ENCODE measurements at places on chromosomes 2 and 18.
A peak's percentile ranks its signal among the peaks of the same experiment; 100 is the strongest.

DNA sequence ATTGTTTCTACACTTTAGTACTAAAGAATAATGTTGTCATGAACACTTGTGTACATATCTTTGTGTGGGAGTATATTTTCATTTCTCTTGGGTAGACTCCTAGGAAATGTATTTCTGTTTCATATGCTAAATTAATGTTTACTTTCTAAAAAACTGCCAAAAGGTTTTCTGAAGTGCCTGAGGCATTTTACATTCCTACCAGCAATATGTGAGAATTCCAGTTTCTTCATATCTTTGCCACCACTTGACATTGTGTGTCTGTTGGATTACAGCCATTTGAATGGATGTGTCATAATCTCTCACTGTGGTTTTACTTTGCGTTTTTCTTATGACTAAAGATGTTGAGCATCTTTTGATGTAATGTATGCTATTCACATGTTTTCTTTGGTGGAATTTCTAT lies 428.2 kb upstream of the KCNH7 start:
- DNase-seq: no peak

DNA sequence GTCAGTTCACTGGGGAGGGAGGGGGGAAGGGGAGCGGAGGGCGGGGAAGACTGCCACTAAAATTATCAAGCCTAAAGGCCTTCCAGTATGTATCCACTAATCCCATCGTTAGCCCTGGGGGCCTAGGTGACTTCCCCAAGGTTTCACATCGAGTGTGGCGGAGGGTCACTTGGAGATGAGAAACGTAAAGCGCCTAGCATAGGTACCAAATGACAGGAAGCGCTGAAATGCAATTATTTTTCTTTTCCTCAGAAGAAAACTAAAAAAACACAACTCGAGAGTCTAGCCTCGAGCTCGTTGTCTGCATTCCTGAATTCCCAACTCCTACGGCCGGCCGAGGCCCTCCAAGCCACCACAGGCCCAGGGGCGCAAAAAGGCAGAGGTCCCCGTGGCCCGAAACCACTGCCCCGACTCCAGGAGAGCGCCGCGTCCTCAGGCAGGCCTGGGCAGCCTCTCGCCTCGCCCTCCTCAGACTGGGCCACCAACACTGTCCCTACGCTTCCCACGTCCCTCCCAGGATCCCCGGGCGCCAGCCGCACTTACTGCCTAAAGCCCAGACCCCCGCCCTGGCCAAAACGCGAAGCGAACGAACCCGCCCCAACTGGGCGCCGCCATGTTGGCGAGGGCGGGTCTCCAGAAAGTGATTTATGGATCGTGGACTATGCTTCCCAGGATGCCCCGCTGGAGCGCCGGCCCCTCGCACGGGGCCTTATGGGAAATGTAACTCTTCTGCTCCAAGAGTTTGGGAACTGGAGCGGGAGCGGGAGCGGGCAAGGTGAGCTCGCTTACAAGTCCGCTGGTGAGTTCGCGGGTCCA lies at the start of gene USP40:
Gene USP40 (minus strand): TSS at position 642 of the 816 bp plus-strand sequence. CDS start 1,228 bp downstream, outside the sequence.
- DNase-seq: peak; percentile 95

DNA sequence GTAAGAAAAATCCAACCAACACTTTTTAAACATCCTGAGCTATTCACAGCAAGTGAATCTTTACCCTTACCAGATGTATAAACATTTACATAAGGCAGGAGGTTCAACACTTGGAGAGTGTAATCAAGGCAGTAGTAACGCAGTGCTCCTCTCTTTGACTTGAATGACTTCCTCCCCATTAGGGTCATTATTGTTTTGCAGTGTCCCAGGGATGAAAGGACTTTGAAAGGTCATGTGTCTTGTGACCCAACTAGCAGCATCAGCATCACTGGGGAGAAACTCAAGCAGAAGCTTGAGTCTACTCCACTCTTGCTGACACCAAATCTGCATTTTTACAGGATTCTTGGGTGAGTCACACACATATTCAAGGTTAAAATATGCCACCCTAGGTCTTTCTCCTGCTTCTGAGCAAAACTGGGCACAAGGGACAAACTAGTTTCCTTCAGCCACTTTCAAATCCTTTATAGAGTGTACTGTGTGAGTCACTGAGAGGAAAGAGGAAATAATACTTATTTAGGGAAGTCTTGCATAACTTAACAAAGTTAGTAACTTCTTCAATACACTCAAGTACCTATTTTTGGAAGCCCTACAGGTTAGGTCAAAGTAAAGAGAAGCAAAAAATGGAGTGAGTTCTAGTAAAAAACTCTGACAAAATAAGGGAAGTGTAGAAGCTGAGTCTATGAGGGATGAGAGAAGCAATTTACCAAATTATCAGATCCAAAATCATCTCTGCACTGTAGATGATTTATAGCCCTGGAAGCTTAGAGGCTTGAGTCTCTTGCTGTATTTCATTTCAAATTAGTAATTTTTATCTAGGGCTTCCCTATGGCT lies 51.0 kb upstream of the EML4 start:
- DNase-seq: no peak

- no peak for DNase-seq
These were observed 12.7 kb downstream of the SP3 start for GRCh38 chr2:173952267-173953046.

DNA sequence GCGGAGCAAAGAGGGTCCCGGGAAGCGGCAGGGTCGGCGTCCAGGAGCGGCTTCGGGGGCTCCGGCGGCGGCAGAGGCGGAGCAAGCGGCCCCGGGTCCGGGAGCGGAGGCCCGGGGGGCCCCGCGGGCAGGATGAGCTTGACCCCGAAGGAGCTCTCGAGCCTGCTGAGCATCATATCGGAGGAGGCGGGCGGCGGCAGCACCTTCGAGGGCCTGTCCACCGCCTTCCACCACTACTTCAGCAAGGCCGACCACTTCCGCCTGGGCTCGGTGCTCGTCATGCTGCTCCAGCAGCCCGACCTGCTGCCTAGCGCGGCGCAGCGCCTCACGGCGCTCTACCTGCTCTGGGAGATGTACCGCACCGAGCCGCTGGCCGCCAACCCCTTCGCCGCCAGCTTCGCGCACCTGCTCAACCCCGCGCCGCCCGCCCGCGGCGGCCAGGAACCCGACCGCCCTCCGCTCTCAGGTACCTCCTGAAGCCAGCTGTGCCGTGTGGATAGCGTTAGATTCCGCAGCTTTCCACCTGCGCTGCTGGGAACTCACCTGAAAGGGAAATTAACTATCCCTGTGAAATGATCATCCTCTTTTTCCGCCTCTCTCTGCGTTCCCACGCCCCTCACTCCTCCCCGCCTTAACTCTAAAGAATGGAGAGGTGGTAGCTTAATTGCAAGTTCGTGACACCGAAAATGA lies 472 bp downstream of the CNOT11 start:
- peak; percentile 55 for DNase-seq

DNA sequence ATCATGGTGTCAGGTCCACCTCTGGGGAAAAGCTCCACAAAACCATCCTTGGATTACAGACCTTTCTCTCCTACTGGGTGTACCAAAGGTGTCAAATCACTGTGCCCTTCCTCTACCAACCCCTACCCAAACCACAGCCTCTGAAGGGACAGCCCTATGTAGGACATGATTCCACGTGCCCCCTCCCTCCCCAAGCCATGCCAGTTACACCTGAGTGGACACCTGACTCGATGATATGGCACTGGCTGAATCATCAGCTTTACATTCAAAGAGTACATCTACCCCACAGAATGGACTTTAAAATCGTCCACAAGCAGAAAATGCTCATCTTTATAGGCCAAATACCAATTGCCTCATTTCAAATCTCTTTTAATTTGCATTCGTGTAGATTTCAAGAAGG lies 26.0 kb downstream of the TRABD2A start:
- DNase-seq: no peak

DNA sequence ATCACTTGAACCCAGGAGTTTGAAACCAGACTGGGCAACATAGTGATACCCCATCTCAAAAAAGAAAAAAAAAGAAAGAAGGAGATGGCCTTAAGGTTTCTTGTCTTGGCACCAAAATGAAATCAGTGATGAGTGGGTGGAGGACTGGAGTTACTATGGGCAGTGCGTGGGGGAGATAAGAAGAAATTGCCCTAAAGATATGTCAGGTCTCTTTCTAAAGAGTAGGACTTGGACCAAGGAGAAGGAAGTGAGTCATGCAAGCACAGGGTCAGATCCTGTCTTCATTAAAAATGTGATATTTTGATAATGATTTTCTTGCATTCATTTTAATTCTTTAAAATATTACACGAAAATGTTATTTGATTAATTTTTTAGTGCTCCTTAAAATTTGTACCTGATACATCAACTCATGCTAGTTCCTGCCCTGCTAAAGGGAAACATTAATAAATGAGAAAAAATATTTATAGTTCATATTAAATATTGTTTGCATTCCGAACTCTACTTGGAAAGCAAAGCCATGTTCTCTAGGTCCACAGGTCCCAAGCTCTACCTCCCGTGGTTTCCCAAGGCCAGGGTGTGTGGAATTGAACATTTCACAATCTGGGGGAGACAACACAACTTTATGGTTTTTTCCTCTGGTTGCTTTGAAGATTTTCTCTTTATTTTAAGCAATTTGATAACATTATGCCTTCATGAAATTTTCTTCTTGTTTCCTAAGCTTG lies 62.6 kb upstream of the CTLA4 start:
- no peak for DNase-seq

- no peak for DNase-seq
These were observed 116.7 kb downstream of the TNS1 start for GRCh38 chr2:217886091-217886490.

GRCh38 chr2:151071906-151072305 lies 189.8 kb downstream of the RBM43 start:
- no peak for DNase-seq

DNA sequence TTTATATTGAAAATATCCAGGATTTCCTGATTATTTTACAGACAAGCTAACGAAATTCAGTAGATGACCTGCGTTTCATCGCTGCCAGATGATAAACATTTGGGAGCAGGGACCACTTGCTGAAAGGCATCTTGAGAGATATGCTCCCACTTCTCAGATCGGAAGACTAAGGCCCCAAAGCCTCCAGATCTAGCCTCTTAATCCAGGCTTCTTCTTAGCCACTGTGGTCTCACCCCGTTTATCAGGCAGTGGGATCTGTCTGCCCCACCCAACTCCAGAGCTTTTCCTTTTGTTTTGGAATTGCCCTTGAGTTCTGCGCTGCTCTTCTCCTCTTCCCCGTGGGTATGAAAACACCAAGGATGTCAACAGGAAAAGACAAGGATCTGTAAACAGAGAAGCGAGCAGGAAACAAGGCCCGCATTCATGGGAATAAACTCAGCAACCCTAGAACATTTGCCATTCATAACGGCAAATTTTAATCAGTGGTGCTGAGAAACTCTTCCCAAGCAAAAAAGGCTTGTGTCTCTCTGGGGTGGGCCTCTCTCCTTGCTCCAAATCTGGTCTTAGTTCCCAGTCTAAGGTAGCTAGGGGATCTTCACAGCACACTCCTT lies 21.4 kb downstream of the MYL12B start:
- DNase-seq: no peak

DNA sequence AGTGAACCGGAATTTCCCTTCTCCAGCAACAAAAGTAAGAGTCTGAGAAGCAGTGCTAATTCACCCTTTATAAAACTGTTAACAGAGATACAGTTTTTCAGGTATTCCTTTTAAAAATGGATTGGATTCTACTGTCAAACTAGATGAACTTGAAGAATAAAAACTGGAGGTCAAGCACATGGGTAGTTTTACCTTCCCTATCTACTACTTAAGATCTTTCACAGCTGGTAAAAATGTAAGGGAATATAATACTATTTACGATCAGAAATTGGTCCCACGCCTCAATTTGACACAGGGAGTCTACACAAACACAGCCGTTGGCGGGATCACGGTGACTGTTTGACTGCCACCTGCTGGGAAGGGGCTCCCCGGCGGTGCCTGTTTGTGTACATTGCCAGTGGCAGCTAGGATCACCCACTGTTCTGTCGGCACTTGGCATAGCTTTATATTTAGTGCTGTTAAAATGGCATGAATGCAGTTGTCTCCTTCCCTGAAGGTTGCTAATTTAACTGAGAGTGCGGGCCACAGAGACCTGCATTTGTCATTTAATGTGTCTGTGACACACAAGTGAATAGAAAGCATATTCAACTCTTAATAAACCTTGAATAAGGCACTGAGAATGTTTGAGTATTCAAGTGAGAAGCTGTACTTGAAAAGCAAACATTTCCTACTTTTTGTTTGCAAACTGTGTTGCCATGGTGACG lies 59.5 kb downstream of the ABCG8 start:
- DNase-seq: peak; percentile 23

GRCh38 chr2:167544602-167545001 lies 656.3 kb downstream of the XIRP2 start:
- DNase-seq: no peak

GRCh38 chr2:88857951-88858411 lies 166.5 kb downstream of the RPIA start:
- DNase-seq: no peak

GRCh38 chr2:70922235-70923234 lies 13.2 kb upstream of the ATP6V1B1 start:
- DNase-seq: no peak

DNA sequence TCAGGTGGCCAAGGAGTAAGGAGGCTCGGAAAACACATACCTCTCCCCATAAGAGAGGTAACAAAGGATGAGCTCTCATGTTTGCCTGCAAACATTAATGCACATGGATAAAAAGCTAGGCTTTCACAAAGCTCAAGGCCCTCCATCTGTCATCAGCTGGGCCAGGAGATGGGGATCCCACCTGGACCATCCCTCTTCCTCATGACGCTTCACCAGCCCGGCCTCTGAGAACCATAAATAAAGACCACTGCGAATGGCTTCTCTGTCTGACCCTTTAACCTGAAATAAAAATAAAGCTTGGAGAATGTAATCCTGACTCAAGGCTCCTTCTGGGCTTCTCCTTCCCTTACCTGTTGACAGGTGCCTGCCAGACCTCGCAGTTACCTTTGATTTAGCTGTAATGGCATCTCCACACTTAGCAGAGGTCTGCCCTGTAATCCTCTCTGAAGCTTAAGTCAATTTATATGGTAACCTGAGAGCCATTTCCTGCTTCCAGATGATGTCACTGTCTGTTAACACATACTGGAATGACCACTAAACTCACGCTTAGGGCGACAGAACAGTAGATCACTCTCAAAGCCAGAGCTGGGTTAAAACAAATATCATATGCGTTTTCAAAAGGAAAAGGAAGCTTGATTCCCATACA lies 29.3 kb upstream of the FOXI3 start:
- DNase-seq: peak; percentile 41

- DNase-seq: no peak
These were observed 163.8 kb upstream of the GALNT5 start for GRCh38 chr2:157093666-157094065.

GRCh38 chr18:55738483-55739114 lies 150.6 kb upstream of the TCF4 start:
- no peak for DNase-seq

GRCh38 chr2:3464401-3465005 lies 54.8 kb downstream of the ADI1 start:
- no peak for DNase-seq

DNA sequence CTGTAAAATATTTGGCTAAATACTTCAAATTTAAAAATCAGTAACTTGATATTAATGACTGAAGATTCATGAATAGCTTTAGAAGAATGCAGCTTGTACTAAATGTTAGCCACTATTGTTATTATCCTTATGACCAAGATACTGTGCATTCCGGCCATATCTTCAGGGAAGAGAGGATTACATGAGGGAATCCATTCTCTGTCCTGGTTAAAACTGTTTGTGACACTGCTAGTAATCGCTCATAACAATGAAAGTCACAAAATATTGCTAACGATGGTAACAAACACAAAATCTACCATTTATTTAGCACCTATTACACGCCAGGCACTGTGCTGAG lies 217.7 kb downstream of the PRKCE start:
- no peak for DNase-seq

GRCh38 chr2:98903064-98903355 lies 33.0 kb downstream of the CRACDL start:
- no peak for DNase-seq

Data from renal pelvis (tissue), 12 donors.